ENCODE measurements at places on chromosomes 11 and 22.

DNA sequence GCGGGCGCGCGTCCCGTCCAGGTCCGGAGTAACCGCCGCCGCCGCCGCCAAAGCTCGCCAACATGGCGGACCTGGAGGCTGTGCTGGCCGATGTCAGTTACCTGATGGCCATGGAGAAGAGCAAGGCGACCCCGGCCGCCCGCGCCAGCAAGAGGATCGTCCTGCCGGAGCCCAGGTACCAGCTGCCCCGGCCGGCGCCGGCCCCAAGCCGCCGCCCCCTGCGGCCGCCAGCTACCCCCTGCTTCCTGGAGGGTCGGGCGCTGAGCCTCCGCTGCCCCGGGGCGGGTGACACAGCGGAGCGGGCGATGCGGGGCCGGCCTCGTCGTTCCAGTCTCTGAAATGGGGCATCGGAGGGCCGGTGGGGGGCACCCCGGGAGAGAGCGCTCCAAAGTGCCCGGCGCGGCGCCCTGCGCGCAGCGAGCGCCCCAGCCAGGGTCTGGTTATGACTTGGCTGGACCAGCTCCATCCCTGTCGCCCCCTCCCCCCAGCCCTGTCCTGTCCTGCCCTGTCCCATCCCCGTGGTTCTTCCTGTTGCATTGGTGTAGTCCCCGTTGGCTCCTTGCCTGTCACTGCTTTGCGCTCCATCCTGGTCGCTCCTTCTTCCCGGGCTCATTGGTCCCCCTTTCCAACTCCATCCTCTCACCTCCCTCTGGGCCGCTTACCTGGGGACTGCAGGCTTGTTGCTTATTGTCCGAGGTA lies 653 bp downstream of the GRK3 start:
- DNase-seq = no peak

DNA sequence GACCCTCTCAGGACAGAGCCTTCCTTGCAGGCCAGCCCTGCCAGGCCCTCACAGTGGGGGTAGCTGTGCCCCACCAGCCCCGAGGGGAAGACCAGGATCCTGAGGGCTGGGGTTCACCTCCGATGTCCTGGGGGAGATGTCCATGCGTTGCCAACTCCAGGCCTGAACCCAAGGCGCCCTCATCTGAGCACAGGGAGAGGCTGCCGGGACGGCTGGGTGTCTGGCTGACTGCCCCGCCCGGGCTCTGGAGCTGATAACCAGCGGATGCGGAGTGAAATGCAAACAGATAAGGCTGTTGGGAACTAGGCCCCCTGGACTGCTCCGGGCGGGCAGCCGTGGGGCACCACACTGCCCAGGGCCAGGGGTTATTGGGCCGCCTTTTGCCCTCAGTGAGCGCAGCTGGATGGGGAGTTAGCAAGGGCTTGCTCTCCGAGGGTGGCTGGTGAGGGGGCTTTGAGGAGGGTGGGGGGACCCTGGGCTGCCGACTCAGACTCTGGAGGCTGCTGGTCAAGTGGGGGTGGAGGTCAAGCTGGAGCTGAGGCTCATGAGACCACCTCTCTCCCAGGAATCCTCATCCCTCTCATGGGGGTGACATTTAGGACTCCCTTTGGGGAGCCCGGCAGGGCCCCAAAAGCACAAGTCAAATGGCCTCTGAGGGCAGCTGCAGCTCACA lies 5.6 kb upstream of the MUC6 start:
- DNase-seq = no peak

GRCh38 chr11:117092951-117093590 lies 5.2 kb downstream of the SIK3 start:
- no peak for DNase-seq

DNA sequence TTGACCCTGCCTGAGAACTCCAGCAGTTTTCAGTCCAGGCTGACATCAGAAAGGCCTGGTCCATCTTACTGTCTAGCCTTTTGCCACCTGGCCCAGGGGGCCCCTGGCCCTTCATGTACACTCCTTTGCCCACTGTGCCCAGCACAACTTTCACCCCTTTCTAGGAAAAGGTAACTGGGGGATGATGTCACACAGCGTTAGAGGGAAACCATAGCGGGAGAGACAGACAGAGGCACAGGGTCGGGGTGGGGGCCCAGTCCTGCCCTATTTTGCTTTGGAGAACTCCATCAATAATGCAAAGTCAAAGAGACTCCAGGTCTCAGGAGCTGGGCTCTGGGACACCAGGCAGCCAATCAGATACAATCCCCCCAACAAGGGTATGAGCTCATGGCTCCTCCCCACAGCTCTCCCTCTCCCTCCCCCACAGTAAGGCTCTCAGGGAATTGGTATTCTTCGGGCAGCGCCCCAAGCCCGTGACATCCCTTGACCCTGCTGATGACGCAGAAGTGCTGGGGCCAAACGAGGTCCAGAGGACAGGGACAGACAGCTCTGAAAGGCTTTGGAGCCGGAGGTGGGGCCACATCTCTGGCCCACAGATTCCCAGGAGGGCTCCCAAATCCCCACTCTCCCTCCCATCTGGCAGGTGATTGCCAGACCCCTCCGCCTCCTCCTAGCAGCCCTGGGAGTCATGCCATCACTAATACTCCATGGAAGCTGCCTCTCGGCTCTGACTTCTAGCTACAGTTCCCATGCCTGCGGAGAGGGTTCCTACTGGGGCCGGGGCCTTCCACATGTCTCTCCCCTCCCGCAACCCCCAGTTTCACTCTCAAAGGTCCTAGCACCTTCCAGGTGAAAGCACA lies 5.9 kb downstream of the USP2 start:
- no peak for DNase-seq

DNA sequence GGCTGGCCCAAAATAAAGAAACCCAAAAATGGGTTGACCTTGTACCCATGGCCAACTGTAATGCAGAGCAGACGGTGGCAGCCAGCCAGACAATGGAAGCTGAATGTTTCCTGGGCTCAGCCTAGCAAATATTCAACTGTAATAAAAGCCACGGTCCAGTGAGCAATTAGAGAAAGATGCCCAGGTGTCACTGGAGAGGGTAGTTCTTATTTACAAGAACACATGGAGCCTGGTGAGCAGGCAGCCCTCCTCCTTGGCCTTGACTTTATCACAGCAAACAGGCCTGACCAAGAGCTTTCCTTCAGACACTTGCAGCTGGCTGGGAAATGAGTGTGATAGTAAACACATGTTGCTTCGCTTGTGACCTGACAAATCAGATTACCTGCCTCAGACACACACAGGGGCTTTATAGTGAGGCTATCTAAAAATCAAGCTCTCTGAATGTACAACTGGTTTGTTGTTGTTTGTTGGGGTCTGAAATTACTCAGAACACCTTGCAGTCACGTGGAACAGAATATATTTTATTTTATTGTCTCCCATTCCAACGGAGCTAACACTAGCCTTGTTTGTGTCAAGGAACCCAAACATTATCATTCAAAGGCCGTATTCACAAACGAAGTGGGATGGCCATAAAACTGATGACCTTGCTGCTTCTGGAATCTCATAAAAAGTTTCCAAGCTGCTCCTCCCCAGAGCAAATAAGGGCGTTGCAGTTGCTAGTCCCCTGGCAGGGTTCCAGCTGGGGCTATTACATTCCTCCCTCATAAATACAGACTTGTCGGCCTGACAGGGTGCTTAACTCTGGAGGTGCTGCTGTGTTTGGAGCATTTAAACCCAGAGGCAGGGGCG lies 161.1 kb downstream of the BBOX1 start:
- peak; percentile 91 for DNase-seq

GRCh38 chr11:86978247-86978646 lies 23.1 kb upstream of the FZD4 start:
- DNase-seq = no peak

GRCh38 chr11:14578541-14578956 lies 58.4 kb upstream of the PSMA1 start:
- peak; percentile 70 for DNase-seq

DNA sequence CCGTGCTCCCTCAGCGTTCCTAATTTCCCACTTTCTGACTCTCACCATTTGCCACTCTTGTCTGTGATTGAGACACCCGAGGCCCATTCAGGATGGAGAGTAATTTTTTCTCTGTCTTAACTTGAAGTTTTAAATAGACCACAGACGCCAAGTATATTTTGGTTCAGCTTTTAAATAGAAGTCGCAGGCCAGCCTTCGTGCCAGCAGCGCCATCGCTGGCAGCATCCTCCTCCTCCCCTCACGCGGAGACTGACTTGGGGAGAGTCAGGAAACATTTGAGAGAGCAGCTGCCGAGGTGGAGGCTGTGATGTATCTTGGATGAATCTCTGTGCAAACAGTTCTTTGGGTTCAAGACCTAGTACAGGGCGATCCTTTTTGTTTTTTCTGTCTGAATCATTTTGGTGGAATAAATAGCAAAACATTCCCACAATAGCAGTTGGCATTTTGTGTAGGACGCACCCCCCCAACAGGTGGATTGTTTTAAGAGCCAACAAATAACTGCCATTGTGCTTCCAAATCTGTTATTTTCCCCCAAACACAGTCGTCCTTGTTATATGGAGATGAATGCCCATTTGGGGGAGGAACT lies 889 bp upstream of the DMC1 start:
- DNase-seq = no peak

DNA sequence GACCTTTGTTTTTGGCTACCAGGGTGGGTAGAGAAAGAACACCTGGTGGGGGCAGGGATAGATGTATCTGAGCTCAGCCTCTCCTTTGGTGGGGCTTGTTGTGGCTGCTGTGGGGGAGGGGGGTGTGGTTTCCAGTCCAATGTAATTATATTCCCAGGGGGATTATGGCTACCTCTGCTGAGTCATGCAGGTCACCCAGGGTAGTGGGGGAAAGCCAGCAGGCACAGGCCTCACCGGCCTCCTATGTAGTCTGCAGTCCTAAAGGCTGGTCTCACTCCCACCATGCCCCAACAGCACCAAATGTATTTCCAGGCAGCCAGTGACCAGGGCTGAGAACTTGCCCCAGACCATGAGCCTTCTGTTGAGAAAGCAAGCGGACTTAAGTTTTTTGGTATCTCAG lies 119.6 kb downstream of the DYNC2H1 start:
- DNase-seq = no peak

DNA sequence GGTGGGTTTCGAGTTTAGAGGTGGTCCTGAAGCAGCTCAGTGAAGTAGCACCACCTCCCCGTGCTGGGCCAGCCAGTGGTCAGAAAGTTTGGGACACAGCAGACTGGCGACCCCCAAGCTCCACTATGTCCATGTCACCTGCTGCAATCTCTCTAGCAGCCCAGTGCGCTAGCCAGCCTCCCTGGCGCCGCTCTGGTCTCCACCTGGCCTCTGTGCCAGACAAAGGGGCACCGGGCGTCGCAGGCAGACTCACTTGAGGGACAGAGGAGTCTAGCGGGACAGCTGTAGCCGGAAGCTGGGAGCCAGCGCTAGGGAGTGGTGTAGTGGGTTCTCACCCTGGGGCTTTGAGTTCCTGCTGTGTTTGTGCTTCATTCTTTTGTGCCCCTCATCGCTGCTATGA lies 25.5 kb downstream of the MYBPC3 start:
- no peak for DNase-seq

DNA sequence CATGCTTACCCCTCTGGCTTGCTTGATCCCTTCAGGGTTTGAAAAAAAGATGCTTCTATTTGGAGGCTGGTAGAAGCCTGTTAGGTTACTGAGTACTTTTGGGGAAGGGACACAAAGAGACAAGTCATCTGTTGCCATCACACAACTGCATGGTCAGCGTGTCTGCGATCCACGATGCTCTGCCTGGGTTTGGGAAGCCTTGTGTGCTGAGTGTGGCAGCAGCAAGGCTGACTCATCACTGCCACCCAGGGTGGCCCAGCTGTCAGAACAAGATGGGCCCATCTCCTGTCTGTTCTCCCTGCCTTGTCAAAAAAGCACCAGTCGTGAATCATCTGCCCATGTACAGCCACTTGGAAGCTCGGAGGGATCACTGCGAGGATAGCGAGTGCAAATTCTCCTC lies 26.2 kb downstream of the UBASH3B start:
- no peak for DNase-seq

DNA sequence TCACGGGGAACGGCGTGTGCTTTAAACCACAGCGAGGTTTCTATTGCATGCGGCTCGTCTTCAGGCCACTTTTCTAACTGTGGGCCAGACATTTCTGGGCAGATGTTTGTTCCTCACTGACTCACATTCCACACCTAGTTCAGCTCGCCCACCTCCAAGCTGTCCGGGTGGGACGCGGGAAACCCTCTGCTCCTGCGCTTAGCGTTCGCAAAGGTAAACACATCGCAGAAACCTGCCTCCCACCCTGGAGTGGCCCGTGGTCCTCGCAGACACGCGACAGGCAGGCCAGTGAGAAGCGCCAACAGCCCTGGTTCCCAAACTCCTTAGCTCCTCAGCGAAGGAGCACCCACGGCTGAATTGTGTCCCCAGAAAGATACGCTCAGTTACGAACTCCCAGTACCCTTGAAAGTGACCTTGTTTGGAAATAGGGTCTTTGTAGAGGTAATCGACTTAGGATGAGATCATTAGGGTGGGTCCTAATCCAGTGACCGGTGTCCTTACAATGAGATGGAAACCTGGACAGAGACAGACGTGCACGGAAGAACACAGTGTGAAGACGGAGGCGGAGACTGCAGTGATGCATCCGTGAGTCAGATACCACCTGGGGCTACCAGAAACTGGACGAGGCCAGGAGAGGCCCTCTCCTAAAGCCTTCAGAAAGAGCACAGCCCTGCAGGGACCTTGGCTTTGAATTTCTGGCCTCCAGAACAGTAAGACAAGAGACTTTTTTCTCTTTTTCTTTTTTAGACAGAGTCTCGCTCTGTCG lies 82.7 kb downstream of the CELSR1 start:
- DNase-seq = no peak

DNA sequence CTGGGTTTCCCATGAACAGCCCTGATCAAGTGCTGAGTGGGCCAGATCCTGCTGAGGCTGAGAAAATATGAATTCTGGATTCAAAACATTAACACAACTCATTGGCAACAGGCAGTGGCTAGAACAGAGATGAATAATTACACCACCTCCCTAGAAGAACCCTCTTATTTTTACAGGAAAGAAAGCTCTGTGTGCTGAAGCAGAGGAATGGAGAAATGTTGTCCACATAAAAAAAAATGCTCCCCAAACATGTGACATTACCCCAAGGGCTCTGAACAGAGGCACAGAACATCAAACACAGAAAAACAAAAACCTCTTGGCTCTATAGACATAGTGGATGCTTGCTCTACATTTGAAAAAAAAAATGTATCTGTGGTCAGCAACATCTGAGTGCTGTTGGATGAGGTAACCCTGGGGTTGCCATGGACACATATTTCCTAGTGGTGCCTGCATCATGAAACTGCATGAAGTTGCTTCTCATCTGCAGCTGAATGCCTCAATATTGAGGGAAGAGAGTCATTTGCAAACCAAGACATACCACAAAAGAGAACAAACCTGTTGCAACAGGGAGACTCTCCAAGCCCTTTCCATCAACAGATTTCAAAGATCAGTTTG lies 98.8 kb downstream of the SNX19 start:
- no peak for DNase-seq

GRCh38 chr11:124865902-124866851 lies 945 bp downstream of the ROBO3 start:
- DNase-seq = no peak

DNA sequence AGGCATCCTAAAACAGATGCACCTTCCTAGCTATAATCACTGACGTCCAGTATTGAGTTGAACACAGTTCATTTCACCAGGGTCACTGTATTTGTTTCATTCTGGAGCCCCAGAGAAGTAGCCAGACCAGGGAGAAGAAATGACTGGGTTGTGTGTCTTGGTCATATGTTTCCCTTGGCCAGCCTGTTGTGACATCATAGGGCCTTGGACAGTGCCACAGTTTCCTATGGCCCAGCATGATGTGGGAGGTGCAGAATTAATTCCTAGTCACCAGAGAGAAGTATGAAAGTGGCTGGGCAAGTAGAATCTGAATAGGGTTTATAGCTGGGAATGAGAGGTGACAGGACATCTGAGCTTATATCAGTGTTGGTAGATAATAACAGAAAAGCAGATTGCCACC lies 84.0 kb upstream of the ZBED5 start:
- no peak for DNase-seq

All from NCI-H2029 treated with DMSO at 0.1 percent for 48 hours (cell line).